ENCODE measurements at places on chromosomes 2 and 18. TPM values are rescaled to one million over a fixed set of nuclear protein-coding genes. Genes with fewer than 3 reads are reported as not detected.

Gene ALK
- 2.1 TPM for total RNA-seq

Gene MERTK
- total RNA-seq, result 3.3 TPM

Gene ZNF804A
- total RNA-seq, result 0.41 TPM

Gene KCNIP3
- 2.9 TPM for total RNA-seq

Gene FER1L5
- 0.89 TPM for total RNA-seq

Gene CRYGB
- total RNA-seq, result not detected

Gene CDH2
- total RNA-seq, result 234 TPM

Gene KLHL41
- total RNA-seq, result 0.73 TPM

Gene CYP1B1
- total RNA-seq, result 17.5 TPM

Gene CFAP65
- total RNA-seq, result 0.93 TPM

Gene C2orf15
- total RNA-seq, result 0.23 TPM

Gene DTYMK
- 108 TPM for total RNA-seq

Gene ACTG2
- not detected for total RNA-seq

Gene EPAS1
- 0.14 TPM for total RNA-seq

Gene LYG1
- total RNA-seq, result 1.9 TPM

Measured in neural crest cell (in vitro differentiated cells).